Breast epithelium (tissue), 4 donors: ENCODE measurements at places on chromosomes 7 and 10. TPM values are rescaled to one million over a fixed set of nuclear protein-coding genes. Genes with fewer than 3 reads are reported as not detected.

- no peaks in the 10 kb centered on the region for H3K4me1 ChIP-seq
- H3K27ac ChIP-seq, result no peak overlapping the region
- no peaks in the 10 kb centered on the region for H3K27me3 ChIP-seq
- H3K4me3 ChIP-seq, result no peak overlapping the region
- DNase-seq, result no peak
- H3K36me3 ChIP-seq, result no peaks in the 10 kb centered on the region
Measured at GRCh38 chr10:80599424-80599847, 61.7 kb downstream of the SH2D4B start.

DNA sequence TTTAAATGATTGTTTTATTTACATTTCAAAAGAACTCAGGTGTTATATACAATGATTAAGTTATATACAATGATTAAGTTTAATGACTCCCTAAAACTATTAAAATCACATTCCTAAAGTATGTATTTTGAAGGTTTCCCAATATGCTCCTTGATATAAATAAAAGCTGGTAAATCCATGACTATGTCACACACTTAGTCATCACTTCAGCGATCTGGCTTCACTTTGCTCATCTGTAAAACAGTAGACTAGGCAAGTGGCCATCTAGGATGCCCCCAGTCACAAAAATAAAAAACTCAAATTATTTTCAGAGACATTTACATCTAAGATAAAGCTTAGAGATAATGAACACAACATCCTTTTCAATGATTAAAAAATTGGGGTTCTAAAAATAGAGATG lies 10.8 kb downstream of the ICA1 start:
- H3K27ac ChIP-seq, result no peak overlapping the region
- no peaks in the 10 kb centered on the region for H3K4me1 ChIP-seq
- no peak overlapping the region for H3K4me3 ChIP-seq
- no peak for DNase-seq

DNA sequence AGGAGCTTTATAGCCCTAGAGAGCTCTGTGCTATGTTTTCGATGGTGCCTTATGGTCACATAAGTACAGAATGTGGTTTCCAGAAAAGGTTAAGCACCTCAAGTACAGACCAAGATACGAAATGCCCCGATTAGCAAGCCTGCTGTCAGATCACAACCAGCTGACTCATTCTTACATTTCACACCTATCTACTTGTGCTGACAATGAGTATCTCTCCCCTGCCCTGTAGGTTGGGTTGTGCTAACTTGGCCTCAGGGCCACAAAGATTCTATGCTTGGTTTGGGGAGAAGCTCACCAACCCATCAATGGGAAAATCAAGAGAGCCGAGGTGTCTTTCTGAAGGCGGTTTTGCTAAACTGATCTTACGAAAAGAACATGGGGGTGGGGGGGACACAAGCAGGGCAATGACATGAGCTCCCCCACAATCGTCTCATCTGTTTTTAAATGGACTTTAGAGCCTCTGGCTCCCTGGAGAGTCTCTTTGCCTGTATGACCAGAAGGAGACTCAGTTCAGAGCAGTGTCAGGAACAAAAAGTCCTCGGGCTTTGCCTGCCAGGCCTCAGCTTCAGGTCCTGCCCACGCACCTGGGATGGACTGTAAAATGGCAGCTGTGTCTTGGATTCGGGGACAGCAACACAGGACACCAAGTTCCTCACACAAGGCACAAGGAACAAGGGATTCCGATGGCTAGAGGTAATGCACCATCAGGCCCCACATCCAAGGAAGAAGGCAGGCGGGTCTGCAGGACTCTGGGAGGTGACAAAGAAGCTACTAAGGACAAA lies 55.1 kb downstream of the FAM53B start:
- H3K27me3 ChIP-seq, result no peaks in the 10 kb centered on the region
- H3K36me3 ChIP-seq, result no peaks in the 10 kb centered on the region
- H3K4me1 ChIP-seq, result no peaks in the 10 kb centered on the region
- H3K4me3 ChIP-seq, result no peak overlapping the region
- DNase-seq, result no peak
- no peak overlapping the region for H3K27ac ChIP-seq

PRF1 gene
- 2.2 TPM for total RNA-seq

- no peaks in the 10 kb centered on the region for H3K4me1 ChIP-seq
- no peaks in the 10 kb centered on the region for H3K27me3 ChIP-seq
- no peak for DNase-seq
- H3K36me3 ChIP-seq, result no peaks in the 10 kb centered on the region
- H3K27ac ChIP-seq, result no peak overlapping the region
- H3K4me3 ChIP-seq, result no peak overlapping the region
Measured at GRCh38 chr10:77036276-77036675, 601.3 kb downstream of the KCNMA1 start.

DNA sequence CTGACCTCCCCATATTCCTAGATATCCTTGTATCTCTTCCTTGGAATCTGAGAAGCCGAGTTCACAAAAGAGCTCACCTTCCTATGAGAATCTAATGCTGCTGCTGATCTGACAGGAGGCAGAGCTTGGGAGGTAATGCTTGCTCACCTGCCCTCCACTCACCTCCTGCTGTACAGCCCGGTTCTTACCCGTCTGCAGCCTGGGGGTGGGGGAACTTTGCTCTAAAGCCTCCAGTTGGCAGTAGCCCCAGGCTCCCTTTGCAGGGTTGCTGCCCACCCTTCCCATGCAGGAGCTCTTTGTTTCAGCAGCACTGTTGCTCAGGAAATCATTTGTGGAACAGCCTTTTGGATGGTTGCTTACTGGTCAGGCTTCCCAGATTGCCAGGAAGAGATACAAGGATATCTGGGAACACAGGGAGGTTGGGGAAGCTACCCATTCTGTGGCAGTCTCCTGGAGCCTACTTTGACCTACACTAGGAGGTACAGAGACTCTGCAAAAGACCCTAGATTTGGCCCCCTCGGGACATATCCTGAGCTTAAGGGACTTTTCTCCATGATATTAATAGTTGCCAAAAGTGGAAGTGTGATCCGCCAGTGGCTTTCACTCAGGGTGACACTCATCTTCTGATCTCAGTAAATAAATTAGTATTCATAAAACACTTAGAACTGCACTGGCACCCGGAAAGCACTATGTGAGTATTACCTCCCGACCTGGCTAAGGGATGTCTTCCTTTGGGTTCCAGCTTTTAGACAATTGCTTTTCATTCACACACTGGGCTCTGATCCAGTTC lies 363.7 kb upstream of the PODXL start:
- H3K27ac ChIP-seq, result no peak overlapping the region
- DNase-seq, result no peak
- H3K36me3 ChIP-seq, result no peaks in the 10 kb centered on the region
- no peaks in the 10 kb centered on the region for H3K4me1 ChIP-seq
- H3K4me3 ChIP-seq, result no peak overlapping the region

GRCh38 chr10:49655099-49655498 lies 24.4 kb upstream of the C10orf53 start:
- H3K27ac ChIP-seq, result no peak overlapping the region
- peaks cover 10% of the 10 kb centered on the region for H3K27me3 ChIP-seq
- no peak for DNase-seq
- H3K36me3 ChIP-seq, result no peaks in the 10 kb centered on the region

ATOH7 gene
- not detected for total RNA-seq

DNA sequence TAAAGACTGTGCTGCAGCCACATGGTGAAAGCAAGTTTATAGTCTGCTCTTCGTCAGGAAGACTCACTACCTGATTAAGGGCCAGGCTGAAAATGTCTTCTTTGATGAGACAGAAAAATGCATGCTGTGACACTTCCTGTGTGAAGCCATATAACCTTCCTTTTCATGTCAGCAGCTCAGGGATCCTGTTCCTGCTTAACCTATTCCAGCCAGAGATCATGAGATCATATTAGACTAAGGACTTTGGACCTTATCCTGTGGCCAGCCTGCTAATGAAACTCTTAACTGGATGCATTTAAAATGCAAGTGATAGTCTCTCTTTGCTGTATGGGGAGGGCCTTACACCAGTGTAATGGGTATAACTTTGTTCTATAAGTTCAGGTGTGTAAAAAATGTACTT lies 165.2 kb downstream of the PTEN start:
- H3K4me1 ChIP-seq, result no peaks in the 10 kb centered on the region
- no peaks in the 10 kb centered on the region for H3K36me3 ChIP-seq
- no peak overlapping the region for H3K27ac ChIP-seq
- no peaks in the 10 kb centered on the region for H3K27me3 ChIP-seq
- no peak overlapping the region for H3K4me3 ChIP-seq
- DNase-seq, result no peak

GRCh38 chr7:128887169-128888038 lies 23.1 kb downstream of the KCP start:
- H3K4me1 ChIP-seq, result no peaks in the 10 kb centered on the region
- H3K36me3 ChIP-seq, result no peaks in the 10 kb centered on the region
- H3K27me3 ChIP-seq, result no peaks in the 10 kb centered on the region
- H3K27ac ChIP-seq, result no peak overlapping the region

TAS2R41 gene
- 1.3 TPM for total RNA-seq

- no peak for DNase-seq
- H3K27ac ChIP-seq, result no peak overlapping the region
- no peaks in the 10 kb centered on the region for H3K27me3 ChIP-seq
- H3K4me3 ChIP-seq, result no peak overlapping the region
Measured at GRCh38 chr7:78558566-78558965, 760.0 kb downstream of the PHTF2 start.

DNA sequence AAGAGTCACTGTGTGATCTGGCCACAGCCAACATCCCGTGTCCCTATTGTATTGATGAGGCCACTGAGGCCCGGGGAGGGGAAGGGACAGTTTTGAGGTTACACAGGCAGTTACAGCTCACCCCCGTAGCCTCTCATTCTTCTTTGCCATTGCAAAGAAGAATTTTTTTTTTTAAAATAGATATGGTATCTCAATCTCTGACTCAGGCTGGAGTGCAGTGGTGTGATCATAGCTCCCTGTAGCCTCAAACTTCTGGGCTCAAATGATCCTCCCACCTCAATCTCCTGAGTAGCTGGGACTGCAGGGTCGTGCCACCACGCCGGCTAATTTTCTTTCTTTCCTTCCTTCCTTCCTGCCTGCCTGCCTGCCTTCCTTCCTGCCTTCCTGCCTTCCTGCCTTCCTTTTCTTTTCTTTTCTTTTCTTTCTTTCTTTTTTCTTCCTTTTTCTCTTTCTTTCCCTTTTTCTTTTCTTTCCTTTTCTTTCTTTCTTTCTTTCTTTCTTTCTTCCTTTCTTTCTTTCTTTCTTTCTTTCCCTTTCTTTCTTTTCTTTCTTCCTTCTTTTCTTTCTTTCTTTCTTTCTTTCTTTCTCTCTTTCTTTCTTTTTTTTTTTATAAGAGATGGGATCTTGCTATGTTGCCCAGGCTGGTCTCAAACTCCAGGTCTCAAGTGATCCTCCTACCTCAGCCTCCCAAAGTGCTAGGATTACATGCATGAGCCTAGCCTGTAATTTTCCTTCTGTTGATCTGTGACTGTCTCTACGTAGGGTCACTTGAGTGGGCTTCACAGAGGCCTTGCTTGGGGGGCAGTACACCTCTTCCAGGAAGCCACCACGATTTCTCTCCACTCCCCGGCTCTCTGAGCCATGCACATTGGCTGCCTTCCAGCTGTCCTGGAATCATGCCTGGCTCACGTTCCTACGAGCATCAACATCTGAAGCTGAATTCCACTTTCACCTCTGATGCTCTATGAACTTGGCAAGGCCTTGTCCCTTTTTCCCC lies 31.3 kb downstream of the TMEM270 start:
- H3K4me3 ChIP-seq, result no peak overlapping the region
- H3K4me1 ChIP-seq, result peaks cover 23% of the 10 kb centered on the region
- no peaks in the 10 kb centered on the region for H3K36me3 ChIP-seq
- no peak overlapping the region for H3K27ac ChIP-seq

GRCh38 chr10:44909910-44910309 lies 1.2 kb upstream of the TMEM72 start:
- no peaks in the 10 kb centered on the region for H3K4me1 ChIP-seq
- DNase-seq, result no peak
- H3K27me3 ChIP-seq, result no peaks in the 10 kb centered on the region
- H3K36me3 ChIP-seq, result no peaks in the 10 kb centered on the region
- H3K4me3 ChIP-seq, result no peak overlapping the region
- no peak overlapping the region for H3K27ac ChIP-seq

DNA sequence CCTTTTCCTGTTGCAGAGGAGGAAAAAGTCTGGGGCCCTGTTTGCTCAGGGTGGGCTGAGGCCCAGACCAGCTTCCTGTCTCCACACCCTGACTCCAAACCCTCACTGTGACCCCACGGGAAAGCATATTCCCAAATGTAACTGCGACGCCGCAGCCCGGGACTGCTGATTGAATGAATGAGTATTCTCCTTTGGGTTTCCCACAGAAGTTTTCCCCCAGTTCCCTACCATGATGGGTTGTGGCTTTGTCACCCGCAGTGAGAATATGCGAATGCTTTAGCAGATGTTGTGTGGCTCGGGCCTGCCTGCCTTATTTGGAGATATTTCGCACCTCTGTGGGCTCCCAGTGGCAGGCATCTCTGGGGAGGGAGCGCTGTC lies 50.6 kb downstream of the MGMT start:
- H3K27ac ChIP-seq, result no peak overlapping the region
- no peaks in the 10 kb centered on the region for H3K27me3 ChIP-seq
- no peak overlapping the region for H3K4me3 ChIP-seq
- no peaks in the 10 kb centered on the region for H3K36me3 ChIP-seq
- H3K4me1 ChIP-seq, result no peaks in the 10 kb centered on the region
- DNase-seq, result no peak

CNPY1 gene
- total RNA-seq, result not detected

DNA sequence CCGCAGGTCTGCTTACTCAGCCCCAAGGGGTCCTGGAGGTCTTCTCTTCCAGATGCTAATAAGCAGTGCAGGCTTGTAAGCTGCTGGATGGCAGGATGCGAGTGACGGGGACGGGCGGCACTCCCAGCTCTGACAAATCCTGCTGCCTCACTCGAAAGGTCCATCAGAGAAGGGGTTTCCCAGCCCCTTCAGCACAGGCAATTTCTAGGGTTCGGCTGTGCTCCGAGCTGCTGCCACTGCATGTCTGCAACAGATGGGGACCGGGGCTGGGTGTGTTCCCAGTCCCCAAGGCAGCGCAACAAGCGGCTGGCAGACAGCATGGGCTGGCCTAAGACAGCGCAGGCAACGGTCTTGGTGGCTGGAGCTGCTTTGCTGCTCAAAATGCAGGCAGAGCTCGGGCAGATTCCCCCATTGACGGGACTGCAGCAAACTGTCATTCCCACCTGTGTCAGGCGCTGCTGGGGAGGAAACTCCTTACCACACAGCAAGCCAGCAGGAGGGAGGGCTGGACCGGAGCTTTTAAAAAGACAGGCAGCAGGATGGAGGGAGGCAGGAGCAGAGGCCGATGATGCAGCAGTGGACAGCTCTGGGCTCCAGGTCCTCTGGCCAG lies 62.4 kb downstream of the PRKAG2 start:
- DNase-seq, result no peak
- H3K27ac ChIP-seq, result no peak overlapping the region
- no peak overlapping the region for H3K4me3 ChIP-seq
- H3K4me1 ChIP-seq, result no peaks in the 10 kb centered on the region
- no peaks in the 10 kb centered on the region for H3K27me3 ChIP-seq
- H3K36me3 ChIP-seq, result no peaks in the 10 kb centered on the region

JCAD gene
- total RNA-seq, result 16.1 TPM

DNA sequence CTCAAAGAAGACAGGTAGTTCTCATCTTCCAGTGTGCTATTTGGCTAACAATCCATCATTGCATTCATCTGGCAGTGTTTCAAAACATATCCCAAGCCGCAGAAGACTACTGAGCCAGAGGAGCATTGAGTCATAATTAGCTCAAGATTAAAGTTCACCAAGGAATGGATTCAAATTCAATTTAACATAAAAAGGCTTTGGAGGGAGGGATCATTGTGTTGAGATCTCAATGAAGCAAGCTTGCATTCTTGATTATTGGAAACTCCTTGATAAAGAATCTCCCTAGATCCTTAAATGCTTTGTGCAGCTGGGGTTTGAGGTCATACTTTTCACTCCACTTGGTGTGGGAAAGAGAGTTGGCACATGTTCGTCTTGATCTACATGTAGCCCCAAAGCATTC lies 142.8 kb upstream of the SEMA3A start:
- H3K4me1 ChIP-seq, result no peaks in the 10 kb centered on the region
- H3K27me3 ChIP-seq, result no peaks in the 10 kb centered on the region
- H3K27ac ChIP-seq, result no peak overlapping the region
- no peak for DNase-seq
